ENCODE measurements at places on chromosomes 1 and 21.

DNA sequence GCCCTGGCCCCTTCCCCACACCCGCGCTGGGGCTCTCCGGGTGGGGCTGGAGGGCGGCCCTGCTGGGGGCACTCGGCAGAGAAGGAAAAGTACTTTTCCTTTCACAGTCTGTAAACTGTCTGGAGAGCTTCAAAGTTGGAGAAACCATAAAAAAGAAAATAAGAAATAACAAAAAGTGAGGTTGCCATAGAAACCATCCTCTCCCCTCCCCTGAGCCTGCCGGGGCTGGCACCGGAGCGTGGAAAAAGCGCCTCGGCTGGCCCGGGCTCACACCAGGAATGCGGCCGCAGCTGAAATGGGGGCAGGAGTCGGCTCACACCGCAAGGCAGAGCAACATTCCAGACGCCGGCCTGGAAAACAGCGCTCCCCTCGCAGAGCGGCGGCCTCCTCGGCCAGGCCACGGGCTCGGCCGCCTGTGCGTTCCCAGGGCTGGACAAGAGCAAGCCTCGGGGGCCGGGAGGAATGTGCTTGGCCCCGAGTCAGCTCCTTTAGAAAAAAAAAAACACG is 69.2 kb downstream of the MORN1 start:
- DNase-seq, result peak; percentile 86

- DNase-seq, result no peak
Measured at GRCh38 chr1:15918962-15919715, 56.8 kb downstream of the ZBTB17 start.

- no peak for DNase-seq
Measured at GRCh38 chr1:224707843-224708725, 92.0 kb downstream of the CNIH3 start.

DNA sequence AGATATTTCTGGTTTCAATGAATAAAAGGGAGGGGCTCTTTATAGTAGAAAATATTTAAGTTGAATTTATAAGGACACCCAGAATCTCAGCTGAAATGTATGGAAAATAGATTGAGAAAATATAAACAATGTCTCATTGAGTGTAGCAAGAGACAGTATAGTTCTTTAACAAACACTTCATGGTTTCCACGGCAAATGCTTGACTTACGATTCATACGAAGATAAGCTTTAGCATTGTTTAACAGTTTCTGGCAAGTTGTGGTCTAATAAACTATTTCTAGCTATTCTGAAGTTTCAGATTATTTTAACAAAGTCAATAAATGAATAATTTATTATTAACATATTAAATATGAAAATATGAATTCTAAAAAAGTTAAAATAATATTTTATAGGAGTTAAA is 1419.4 kb downstream of the KCNT2 start:
- DNase-seq, result no peak

- no peak for DNase-seq
Measured at GRCh38 chr21:25234857-25235801, 372.2 kb downstream of the MRPL39 start.

GRCh38 chr21:46144464-46145070 is 10.8 kb downstream of the FTCD start:
- DNase-seq, result peak; percentile 42

GRCh38 chr1:26677306-26678115 is 18.3 kb upstream of the ARID1A start:
- peak; percentile 84 for DNase-seq

DNA sequence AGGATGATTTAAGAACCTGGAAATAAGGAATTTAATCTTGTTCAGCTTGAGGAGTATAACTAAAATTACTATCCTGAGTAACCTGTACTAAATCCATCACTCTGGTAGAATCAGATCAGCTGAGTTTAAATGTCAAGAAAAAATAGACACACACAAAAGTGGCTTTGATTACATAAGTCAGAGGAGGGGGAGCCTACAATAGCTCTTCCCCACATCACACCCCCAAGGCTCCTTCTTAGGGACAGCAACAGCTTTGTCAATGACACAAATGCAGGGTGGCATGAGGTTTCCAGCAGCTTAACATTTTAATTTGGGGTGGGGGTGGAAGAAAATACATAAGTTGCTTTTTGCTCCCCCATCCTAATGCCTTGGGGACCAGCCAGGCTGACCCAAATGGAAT is 12.6 kb upstream of the NUP210L start:
- DNase-seq, result no peak

GRCh38 chr21:43913928-43914327 is 48.9 kb downstream of the AGPAT3 start:
- DNase-seq, result no peak

GRCh38 chr1:203667616-203668015 is 41.0 kb downstream of the ATP2B4 start:
- no peak for DNase-seq

- DNase-seq, result no peak
Measured at GRCh38 chr1:31529999-31530684, 46.2 kb upstream of the TINAGL1 start.

GRCh38 chr1:201982082-201982622 is 296 bp upstream of the RNPEP start:
- peak; percentile 88 for DNase-seq

DNA sequence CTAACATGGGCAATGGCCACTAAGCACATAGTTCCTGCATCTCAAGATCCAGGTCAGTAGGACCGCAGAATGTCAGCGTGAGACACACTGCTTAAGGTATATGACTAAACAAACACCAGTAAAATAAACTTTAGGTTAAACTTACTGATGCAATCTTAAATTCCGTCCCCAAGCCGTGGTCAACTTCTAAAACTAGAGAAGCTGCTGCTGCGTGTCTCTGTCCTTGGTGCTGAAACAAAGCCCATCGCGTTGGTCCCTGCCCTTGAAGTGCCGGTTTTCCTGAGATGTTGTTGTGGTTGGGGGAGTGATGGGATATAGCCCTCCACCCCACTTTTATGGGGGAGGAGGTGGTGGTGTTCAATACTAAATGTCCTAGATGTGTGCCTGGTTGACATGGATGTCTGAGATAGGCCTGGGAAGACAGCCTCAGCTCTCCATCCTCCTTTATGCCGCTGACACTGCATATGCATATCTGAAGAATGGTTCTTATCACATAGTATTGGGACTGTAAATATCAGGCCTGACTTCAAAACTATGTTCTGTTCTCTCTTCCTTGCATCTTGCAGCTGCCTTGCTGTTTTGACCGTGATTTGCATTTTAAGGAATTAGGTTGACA is 72.0 kb upstream of the KCNA3 start:
- DNase-seq, result no peak

DNA sequence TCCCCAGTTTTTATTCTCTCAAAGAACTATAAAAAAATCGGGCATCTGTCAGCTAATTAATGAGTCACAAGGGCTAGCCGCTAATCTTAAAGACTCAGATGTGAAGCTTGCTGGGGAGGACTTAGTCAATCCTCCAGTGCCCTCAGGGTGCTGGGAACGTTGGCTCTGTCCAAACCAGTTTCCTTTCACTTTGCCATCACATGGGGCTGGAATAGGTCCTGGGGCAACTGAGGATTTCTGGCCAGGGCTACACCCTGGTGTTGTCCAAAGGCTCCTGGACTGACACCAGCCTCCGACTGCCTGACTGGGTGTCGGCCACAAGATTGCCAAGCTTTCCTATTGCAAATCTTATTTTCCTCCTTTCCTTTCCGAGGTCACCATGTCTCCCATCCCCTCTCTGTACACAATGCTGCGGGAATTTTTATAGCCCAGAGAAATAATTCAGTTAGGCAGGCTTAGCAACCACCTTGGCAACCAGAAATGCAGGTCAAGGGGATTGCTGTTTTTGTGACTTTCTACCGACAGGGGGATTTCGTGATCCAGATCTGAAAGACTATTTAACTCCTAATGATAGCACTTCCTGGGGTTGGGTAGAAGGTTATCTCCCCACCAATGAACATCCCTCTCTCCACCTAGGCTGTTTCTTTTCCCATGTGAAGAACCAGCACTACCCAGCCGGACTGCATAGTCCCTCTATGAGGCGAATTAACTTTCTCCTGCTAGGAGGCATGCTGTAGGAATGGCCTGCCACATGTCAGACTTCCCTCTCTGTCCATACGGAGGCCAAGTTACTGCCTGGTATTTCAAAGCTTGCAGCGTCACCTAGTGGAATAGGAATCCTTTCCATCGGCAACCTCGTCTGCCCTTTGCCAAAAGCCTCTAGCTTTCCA is 29.9 kb upstream of the CTBS start:
- no peak for DNase-seq

DNA sequence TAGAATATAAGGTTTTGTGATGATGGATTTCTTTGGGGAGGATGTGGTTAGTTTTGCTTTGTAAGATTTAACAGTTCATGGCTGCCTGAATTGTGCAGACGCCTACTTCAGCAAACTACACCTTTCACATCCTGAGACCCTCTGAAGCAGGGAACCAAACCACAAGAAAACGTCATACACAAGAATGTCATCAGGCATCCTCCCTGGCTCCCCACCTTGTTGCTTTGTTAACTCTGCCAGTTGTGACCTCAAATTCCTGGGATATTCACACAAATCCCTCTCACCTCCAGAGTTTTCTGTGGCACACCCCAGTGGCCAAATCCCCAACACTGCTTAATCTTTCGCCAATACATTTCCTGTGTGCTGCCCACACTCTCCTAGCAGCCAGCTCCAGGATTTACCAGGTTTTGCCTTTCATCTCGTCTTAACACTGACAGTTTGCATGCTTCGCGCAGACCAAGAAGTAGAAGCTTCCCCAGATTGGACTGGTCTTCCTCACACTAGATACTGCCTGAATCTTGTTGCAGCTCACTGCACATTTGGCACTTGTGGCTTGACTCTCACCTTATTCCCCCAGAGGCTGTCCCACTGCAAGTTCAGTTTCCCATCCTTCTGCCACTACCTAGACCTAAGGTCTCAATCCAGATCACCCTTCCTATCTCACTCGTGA is 51.1 kb upstream of the CTTNBP2NL start:
- DNase-seq, result no peak

DNA sequence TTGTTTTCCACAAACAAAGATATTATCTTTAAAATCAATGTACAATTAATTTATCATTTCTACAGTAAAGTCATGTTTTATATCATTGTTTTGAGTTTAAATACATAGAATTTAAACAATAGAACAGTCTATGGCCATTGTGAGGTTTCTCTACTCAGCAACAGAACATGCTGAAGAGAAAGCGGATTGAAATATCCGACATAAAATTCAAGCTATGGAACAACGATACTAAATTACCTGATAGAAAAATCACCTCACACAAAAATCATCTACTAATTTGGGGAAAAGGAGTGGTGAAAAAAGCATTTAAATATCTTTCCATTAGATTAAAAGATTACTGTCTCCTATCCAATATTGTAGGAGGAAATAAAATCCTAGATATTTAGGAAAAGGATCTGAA is 12.6 kb downstream of the CDKN2C start:
- no peak for DNase-seq

DNA sequence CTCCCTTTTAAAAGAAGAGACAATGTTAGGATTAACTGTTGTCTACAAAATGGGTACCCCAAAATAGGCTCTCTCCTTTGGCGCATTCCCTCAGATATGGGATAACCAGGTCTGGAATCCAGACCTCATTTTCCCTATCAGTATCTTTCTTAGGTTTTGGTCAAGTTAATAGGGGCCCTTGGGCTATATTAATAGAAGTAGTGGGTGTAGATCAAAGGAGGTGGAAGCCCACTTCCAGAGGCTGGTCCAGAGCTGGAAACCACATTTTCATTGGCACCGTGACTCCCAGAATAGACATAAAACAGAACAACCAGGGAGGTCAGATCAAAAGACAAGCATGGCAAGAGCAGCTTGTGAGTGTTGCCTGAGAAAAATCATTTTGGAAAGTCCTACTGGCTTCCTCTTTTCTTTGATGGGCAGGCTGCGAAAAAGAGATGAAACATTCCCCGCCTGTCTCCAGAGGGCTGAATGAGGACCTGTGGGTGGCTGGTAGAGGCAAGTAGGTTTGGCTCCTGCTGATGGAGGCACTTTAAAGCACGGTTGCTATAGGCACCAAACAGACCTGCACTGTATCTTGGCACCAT is 25.8 kb upstream of the KIF21B start:
- no peak for DNase-seq

DNA sequence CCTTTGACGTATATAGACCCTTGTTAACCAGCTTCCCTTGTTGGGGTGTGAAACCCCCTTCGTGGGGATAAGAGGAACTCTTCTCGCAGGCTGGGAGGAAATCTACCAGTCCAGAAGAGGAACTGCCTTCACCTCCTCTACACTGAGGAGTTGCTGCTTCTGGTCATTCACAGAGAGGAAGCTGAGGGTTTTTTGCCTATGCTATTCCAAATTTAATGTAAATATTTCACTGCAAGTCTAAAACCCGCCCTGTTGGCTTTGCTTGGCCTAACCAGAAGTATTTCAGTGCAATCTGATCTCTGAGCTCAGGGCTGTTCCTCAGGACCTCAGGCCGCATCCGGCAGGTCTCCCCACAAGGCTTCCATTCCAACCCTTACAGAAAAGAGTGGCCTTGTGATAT is 150.1 kb downstream of the HIVEP3 start:
- no peak for DNase-seq

DNA sequence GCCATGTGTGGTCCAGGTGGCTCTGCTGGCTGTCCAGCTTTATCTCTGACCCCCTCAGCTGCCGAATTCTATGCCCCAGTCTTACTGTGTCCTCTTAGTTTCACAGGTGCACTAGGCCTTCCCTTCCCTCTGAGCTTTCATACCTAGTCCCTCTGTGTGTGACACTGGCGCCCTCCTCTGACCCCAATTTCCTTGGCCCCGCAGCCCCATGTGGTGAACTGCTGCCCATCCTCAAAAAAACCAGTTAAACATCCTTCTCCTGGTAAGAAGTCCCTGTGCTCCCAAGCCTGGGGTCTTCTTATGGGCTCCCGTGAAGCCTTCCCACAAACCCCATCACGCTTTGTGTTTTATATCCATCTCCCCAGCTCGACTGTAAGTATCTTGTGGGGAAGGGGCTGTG is 93.9 kb upstream of the TSPAN2 start:
- DNase-seq, result no peak

- DNase-seq, result no peak
Measured at GRCh38 chr1:95388031-95388430, 154.0 kb downstream of the RWDD3 start.

GRCh38 chr1:216958569-216958968 is 235.3 kb upstream of the ESRRG start:
- no peak for DNase-seq

- DNase-seq, result no peak
Measured at GRCh38 chr1:24195874-24196273, 8.8 kb upstream of the IFNLR1 start.

GRCh38 chr1:243483952-243484351 is 228.1 kb downstream of the SDCCAG8 start:
- no peak for DNase-seq

- no peak for DNase-seq
Measured at GRCh38 chr1:117871013-117871412, 58.4 kb downstream of the GDAP2 start.

DNA sequence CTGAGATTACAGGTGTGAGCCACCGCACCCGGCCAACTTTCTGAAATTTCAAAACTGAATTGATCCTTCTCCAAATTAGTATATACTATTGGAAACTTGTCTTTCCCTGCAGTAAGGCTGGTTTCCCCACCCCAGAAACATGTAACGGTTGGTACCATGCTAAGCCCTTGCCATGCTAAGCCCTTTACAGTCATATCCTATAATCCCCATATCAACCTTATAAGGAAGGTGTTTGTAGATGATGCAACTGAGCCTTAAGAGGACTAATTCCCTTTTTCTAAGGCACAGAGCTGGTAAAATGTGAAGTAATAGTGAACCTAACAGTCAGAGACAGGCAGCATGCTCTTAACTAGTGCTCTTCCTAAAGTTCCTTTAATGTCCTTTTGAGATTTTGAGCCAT is 413.7 kb downstream of the DISC1 start:
- DNase-seq, result no peak

Measured in Right ventricle myocardium inferior (tissue), 1 donor.